Left renal cortex interstitium (tissue), 4 donors: ENCODE measurements at places on chromosomes 2 and 18.

- DNase-seq, result no peak
These were observed 28.3 kb upstream of the ATP6V1B1 start for GRCh38 chr2:70907130-70908057.

DNA sequence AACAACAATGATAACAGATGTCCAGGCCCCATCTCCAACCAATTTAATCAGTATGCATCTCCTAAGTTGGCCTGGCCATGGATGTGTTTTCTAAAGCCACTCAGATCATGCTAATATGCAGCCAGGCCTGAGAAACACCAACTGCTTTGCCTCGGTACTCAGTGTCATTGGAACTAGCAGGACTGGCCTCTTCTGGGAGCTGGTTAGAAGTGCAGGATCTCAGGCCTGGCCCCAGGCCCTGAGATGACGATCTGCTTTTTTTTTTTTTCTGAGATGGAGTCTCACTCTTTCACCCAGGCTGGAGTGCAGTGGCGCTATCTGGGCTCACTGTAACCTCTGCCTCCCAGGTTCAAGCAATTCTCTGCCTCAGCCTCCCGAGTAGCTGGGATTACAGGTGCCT is 69.1 kb downstream of the IRS1 start:
- no peak for DNase-seq

- no peak for DNase-seq
These were observed 19.1 kb upstream of the FHL2 start for GRCh38 chr2:105417857-105418436.

- no peak for DNase-seq
These were observed 129.6 kb downstream of the MREG start for GRCh38 chr2:215883799-215884198.

GRCh38 chr2:51624995-51625394 is 593.1 kb upstream of the NRXN1 start:
- DNase-seq, result no peak

- DNase-seq, result no peak
These were observed 419 bp downstream of the EPHA4 start for GRCh38 chr2:221571551-221572218.

DNA sequence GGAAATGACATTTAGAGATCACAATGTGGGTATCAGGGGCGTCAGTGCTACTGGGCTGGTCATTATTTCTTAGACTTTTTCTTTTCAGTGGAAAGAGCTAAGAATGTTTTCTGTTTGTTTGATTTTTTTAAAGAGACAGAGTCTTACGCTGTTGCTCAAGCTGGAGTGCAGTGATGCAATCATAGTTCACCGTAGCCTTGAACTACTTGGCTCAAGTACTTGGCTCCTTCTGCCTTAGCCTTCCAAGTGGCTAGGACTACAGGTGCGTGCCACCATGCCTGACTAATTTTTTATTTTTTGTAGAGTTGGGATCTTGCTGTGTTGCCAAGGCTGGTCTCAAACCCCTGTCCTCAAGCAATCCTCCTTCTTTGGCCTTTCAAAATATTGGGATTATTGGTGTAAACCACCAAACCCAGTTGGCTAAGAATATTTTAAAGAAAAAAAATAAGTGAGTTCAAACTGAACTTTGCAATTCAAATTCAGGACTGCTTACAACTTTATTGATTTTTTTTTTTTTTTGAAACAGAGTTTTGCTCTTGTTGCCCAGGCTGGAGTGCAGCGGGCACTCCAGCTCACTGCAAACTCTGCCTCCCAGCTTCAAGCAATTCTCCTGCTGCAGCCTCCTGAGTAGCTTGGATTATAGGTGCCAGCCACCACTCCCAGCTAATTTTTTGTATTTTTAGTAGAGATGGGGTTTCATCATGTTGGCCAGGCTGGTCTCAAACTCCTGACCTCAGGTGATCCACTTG is 154.2 kb downstream of the MIB1 start:
- DNase-seq, result no peak

GRCh38 chr18:43129946-43130524 is 14.6 kb upstream of the RIT2 start:
- DNase-seq, result no peak

- DNase-seq, result no peak
These were observed 193.5 kb downstream of the MCFD2 start for GRCh38 chr2:46722142-46722541.

- DNase-seq, result no peak
These were observed 302.7 kb downstream of the CYP26B1 start for GRCh38 chr2:71844967-71845366.

DNA sequence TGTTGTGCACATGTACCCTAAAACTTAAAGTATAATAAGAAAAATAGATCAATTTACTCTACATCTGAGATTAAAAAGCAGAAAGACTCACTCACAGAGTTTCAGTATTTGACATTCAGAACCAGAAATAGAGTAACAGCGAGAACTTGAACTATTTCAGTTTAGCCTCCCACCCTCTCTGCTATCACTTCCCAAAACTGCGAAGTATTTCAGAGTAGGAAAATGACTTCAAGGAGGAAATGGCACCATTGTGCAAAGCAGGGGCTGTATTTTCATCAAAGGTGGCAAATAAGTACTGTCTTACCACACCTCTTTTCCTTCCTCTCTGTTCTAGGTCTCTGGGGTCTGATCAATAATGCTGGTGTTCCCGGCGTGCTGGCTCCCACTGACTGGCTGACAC is 13.6 kb downstream of the DHRS9 start:
- DNase-seq, result no peak

DNA sequence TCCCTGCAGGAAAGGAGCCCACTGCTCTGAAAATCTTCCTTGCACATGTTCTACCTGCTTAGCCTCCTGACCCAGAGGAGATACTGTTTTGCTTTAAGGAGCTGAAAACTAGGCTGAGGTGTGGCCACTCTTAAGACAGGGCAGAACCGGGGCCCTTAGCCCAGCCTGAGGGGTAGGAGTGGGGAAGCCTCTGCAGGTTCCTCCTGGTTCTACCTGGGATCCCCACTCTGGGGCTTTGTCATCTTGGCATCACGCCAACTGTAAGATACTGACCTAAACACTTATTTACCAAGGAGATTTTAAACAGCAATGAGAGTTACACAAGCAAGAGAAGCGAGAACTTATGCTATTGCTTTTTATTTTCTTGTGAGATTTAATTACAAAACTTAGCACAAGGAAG is 86.9 kb downstream of the KCTD1 start:
- DNase-seq, result no peak

- no peak for DNase-seq
These were observed 30.3 kb downstream of the GPR75 start for GRCh38 chr2:53829273-53829979.

DNA sequence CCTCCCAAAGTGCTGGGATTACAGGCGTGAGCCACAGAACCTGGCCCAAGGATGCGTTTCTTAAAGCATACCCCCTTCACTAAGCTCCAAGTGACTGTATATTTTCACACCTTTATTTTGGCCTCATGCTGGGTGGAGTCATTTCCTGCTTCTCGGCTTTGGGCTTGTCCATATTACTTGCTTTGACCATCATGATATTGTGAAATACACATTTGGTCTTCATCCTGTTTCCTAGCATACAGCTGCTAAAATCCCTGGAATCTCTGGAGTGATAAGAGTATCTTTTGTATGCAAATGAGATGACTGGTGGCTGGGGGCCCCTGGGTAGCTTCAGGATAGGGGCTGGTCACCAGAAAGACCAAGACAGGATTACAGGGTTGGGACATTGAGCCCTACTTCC is 17.6 kb upstream of the COLEC12 start:
- DNase-seq, result no peak

- DNase-seq, result no peak
These were observed 3.4 kb downstream of the MBP start for GRCh38 chr18:77129150-77129551.
